Motor neuron (in vitro differentiated cells): ENCODE measurements at places on chromosomes 4 and X. TPM values are rescaled to one million over a fixed set of nuclear protein-coding genes. Genes with fewer than 3 reads are reported as not detected.

The MAGEA1 gene
- total RNA-seq, result 0.39 TPM in 1 of 2 replicates, not detected in the other

The GCNA gene
- total RNA-seq, result 0.98 and 1.6 TPM in 2 replicates

The RHOXF2 gene
- total RNA-seq, result 0.57 and 1.5 TPM in 2 replicates

The GDPD2 gene
- 5.6 and 6.4 TPM in 2 replicates for total RNA-seq

The C4orf36 gene
- total RNA-seq, result 0.50 and 0.73 TPM in 2 replicates
